ENCODE measurements at places on chromosomes 12 and 14. TPM values are rescaled to one million over a fixed set of nuclear protein-coding genes. Genes with fewer than 3 reads are reported as not detected.
A peak's percentile ranks its signal among the peaks of the same experiment; 100 is the strongest.

DNA sequence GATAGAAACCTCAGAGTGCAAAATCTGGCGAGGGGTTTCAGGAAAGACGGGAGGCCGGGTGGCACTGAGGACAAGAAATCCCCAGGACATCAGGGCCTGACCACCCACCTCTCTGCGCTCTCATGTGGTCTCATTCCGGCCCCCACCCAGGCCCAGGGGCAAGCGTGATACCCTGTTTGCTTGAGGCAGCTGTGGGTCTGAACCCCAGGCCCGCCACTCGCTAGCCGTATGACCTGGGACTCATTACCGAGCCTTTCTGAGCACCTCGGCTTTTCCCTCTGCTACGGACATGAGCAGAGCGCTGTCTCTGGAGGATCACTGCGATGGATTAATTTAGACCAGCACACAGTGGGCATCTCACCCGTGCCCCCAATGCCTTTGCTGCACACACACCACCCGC is 25.5 kb upstream of the BCDIN3D start:
- no peak for DNase-seq

GRCh38 chr14:103204852-103205540 is 81.7 kb downstream of the TNFAIP2 start:
- DNase-seq: no peak

DNA sequence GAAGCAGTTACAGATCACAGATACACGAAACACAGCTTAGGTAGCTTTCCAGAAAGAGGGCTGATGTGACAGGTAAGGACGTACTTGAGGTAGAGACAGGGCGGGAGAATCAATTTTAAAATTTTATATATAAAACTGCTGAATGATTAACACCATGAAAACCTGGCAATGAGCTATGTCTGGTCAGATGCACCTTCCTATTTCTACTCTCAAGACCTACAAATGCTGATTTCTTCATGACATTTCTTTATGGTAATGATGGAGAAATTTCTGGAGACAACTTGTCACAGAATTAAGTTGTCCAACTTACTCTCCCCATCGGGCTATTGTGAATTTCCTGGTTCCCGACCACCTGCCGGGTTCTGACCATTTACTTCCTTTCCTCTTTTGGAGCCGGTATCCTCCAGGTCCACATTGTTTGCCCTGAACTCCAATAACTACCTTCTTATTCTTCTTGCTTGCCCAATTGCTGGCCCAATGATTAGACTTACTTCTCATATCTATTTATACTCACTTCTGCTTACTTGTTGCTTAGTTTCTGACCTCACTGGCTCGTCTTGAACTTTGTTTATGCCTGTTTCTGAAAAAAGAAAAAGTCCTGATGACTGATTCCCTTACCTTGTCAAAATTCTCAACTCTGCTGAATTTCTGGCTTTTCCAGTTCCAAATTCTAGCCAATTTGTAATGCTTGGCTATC is 12.8 kb upstream of the ATP2B1 start:
- DNase-seq: no peak

DNA sequence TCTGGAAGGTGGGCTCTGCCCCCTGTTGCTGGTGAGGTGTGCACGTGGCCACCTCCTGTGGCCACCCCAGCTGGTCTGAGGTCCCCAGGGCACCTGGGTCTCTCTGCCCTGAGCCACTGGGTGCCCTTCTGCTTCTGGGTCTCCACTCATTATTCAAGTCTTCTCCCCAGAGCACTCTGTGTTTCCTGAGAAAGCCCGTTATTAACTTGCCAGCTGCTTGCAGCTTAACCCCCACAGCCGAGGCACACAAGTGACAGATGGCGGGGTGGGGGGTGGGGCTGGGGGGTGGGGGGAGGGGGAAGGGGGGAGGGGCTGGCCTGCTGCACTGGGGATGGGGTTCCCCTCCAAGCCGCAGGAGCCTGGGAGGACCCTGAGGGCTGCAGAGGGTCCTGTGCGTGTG is 40.5 kb downstream of the FBRSL1 start:
- DNase-seq: no peak

- DNase-seq: no peak
Measured at GRCh38 chr12:1540690-1541089, 53.7 kb downstream of the FBXL14 start.

DNA sequence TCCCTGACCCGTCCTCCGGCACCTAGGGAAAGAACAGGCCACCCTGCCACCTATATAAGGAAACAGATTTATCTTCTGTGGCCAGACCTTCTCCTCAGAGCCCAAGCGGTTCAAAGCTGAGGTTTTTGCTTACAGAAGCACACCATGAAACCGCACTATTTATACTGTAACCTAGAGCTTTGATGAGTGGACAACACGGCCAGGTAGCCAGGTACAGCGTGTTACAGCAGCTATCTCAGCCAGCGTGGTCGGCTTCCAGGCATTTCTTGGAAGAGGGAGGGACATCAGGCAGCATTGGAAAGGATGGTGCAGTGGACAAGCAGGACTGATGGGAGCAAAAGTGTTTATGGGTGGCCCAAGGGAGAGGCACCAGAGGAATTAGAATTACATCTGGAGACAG is 34.4 kb downstream of the TTC7B start:
- DNase-seq: no peak

DNA sequence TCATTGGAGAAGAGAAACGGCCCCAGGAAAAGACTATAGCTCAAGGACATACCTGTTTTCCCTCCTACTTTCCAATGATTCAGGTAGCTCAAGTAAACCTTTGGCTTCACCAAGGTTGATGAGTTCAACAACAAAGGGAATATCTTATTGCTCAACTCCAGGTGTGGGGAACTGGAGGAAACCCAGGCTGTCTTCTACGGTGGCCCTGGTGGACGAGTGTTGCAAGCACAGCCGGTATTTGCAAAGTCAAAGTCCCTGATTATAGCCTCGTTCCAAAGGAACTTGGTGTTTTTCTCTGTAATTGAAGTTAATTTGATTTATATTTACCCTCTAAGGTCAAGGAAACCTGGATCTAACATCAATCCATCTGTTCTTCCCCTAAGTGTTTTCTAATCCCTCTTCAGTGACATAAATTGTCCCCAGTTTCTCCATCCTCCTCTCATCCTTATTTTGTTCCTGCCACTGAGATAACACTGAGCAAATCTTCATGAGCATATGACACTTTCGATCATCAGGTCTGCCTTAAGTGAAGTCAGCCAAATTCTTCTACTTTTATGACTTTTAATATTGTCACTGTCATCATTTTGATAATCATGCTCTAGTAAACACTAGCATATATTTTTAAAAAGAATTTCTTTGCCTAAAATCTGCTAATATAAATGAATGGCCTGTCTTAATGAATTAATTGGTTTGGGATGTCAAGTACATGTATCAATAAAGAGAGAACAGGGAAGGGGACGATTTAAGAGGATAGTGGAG is 174.6 kb upstream of the TBX3 start:
- DNase-seq: no peak

DNA sequence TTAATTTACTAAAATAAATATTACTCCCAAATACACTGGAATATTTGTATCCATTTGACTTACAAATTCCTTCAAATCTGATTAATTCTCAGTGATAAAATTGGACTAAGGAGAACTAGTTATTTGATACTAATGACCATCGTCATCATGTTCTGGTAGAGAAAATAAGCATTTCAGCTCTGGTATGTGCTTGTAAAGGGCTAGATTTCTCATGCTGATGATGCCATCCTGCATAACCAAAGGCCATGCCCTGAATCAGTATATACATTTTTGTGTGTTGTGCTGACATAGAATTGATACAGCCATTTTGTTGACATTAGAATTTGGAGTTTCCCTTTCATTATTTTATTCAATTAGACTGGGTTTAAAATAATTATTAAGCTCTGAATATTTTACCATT is 148.9 kb downstream of the PCNX1 start:
- DNase-seq: no peak

DNA sequence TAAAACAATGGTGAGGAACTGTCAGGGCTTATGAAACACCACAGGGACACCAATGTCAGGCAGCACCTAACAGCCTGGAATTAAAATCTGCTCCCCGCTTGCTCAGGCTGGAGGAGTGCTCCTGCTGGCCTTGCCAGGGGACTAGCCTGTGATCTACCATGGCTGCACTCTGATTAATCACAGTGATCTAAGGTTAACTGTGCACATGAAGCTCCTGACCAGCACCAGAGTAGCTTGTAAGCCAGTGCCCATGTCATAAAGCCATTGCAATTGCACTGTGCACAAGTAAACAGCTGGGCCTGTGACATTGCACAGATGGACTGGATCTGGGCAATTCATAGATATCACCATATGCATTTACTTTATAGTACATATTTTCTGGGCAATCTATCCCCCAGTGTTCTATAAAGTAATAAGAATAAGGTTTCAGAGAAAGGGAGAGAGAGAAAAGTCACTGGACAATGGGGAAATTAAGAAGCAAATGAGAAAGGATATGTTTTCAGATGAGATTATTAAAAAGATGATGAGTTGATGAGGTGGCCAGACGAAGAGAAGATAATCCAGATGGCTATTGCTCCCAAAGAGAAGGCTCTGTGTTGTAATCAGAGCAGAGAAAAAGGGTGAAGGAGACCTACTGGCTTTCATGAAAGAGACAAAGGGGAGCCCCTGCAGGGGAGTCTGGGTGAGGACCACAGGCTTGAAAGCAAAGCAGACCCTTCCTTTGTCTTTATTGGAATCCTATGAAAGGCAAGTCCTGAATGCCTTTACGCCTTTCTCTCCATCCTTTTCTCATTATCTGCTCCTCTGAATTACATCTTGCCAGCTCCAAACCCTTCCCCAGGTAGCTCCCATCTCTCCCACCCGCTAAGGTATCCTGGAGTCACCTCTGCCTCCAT is 145.8 kb downstream of the SLC38A6 start:
- DNase-seq: no peak

- no peak for DNase-seq
Measured at GRCh38 chr14:43449291-43449690, 1057.8 kb downstream of the FSCB start.

The EPYC gene
- total RNA-seq: not detected

The LGR5 gene
- total RNA-seq: not detected

GRCh38 chr14:37122288-37122687 is 50.1 kb downstream of the SLC25A21 start:
- DNase-seq: no peak

The NFE2 gene
- 15.4 TPM for total RNA-seq

GRCh38 chr14:87251011-87251410 is 742.0 kb downstream of the GALC start:
- no peak for DNase-seq

The EMP1 gene
- 3.8 TPM for total RNA-seq

The GLT1D1 gene
- total RNA-seq: 0.33 TPM

The KLHL33 gene
- 0.31 TPM for total RNA-seq

DNA sequence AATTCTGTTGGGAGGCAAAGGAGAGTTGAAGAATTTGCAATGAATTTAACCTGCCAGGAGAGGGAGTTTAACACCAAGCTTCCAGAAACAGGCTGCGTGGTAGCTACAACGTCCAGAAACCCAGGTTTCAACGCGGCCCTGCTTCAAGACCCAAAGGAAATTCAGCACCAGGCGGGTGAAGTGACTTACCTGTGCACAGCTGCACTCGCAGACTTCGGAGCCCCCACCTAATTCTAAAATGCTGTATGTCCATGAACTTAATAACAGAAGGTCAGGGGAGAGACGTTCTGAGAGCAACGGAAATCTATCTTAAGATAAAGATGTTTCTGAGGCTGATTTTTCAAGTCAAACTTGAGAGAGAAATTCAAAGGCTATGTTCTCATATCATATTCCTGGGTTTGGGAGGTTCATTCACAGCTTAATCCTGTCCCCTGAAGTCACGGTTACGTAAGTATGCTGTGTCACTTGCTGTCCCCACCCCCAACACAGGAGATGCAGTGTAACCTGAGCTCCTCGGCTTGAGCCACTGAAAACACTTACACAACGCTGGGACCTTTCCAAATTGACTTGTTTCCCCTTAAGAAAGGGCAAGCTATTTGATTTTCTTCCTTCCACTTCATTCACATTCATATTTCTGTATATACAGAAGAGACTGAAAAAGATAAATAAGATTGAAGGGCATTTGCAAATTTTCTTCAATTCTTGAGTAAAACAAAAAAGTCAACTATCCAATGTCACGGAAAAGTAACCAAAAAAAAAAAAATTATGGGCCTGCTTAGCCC is 22.7 kb downstream of the CLIP1 start:
- peak; percentile 31 for DNase-seq

The KRT82 gene
- not detected for total RNA-seq

GRCh38 chr14:89667983-89668382 is 250.9 kb upstream of the FOXN3 start:
- DNase-seq: no peak

The PLA2G1B gene
- not detected for total RNA-seq

DNA sequence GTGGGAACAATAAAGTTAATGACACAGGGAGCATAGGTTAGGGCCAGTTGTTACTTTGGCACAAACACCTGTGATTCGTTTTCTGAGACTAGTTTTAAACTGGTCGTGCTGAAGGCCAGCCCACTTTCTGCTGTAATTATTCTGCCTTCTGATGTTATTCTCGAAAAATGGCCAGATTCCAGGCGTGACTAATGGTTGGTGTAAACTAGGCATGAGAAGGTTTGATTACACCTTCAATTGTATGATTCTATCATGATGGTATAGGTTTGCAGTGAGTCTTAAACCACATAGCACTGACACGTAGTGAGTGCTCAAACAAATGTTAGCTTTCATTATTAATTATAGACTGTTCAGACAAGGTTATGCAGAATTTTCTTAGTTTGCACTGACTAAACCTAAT is 39.0 kb downstream of the CKB start:
- DNase-seq: no peak

GRCh38 chr14:99035268-99035667 is 236.7 kb downstream of the BCL11B start:
- no peak for DNase-seq

DNA sequence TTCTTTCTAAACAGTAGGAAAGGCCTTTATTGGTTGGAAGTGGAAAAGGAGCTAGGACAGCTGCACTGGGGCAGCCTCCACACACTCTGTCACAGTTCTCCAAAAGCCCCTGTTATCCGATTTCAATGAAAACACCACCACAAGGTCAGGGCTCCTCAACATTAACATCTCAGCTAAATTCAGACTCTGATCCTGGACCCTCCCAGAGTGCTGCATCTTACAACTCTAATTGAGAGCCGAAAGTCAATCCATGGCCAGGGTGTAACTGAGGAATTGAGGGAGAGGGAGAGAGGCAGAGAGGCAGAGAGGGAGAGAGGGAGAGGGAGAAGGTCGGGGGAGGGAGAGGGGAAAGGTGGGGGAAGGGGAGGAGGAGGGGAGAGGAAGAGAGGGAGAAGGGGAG is 32.1 kb downstream of the DICER1 start:
- no peak for DNase-seq

The DIO2 gene
- total RNA-seq: not detected

DNA sequence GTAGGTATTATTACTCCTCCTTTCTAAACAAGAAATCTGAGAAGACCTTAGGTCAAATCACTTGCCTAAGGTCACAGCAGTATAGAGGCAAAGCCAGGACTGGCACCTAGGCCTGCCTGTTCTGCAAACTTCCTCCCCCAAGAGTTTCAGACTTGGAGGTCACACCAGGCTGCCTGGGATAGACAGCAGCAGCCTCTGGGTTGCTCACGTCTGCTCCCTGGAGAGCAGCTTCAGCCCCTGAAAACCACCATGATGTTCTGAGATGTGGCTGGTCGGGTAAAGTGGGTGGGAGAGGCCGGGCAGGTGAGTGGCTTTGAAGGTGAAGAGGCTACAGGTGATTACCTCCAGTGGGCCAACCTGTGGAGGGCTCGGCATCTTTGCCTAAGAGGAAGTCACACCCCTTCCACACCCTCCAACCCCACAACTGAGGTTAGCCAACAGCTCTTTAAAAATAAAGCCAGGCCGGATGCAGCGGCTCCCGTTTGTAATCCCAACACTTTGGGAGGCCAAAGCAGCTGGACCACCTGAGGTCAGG is 37.0 kb upstream of the PNMA1 start:
- DNase-seq: no peak

Measured in natural killer cell (primary cell).